Activated naive CD8-positive, alpha-beta T cell treated with anti-CD3 and anti-CD28 coated beads, Interleukin-2, amount 50 U/mL, for 24 hours (primary cell): ENCODE measurements at places on chromosomes 6 and 20.
A peak's percentile ranks its signal among the peaks of the same experiment; 100 is the strongest.

GRCh38 chr6:6886886-6887285 lies 220.9 kb upstream of the RREB1 start:
- no peak for DNase-seq

DNA sequence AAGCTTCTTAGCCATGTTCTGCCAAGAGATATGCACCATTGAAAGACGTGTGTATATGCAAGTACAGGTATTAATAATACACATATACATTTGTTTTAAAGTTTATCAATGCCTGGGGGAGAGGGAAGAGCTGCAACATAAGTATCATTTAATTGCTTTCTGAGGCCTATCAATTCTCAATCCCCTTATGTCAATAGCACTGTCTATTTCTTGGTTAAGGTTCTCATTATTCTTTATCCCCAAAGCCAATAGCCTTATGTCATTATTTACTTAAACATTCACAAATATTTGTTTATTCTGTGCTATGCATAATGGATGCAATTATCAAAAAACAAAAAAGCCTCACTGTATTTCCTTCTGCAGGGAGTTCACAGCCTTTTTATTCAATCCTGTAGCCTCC lies 350.3 kb upstream of the KCNQ5 start:
- DNase-seq = no peak

DNA sequence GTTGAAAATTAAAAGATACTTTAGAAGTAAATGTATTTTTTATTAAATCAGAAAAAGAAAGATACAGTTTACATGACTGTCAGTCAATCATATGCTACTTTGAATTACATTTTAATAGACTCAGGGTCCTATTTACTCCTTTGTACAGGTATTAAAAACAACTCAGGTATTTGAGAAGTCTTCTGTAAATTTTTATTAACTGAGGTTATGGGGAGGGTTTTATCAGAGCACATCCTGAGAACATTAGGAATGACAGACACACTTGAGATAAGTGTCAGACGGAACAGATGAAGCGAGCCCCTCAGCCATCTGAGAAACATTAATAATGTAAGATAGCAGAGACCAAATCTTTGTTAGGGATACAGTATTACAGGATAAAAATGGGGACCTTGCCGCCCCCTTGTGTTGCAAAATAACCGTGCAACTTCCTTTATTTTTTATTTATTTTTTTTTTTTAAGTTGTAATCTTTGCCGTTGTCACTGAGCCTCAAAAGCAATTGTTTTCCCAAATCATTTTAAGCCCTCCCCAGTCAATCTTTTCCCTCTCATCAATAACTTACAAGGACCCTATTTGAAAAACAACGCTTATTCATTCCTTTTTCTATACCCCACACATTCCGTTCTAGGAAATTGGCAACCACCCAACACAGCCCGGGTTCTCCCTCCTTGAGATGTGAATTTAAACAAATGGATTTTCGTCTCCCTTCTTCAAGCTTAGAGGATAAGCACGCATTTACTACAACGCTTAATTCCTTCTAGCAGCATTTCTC lies 126.7 kb downstream of the BCAS1 start:
- peak; percentile 34 for DNase-seq

DNA sequence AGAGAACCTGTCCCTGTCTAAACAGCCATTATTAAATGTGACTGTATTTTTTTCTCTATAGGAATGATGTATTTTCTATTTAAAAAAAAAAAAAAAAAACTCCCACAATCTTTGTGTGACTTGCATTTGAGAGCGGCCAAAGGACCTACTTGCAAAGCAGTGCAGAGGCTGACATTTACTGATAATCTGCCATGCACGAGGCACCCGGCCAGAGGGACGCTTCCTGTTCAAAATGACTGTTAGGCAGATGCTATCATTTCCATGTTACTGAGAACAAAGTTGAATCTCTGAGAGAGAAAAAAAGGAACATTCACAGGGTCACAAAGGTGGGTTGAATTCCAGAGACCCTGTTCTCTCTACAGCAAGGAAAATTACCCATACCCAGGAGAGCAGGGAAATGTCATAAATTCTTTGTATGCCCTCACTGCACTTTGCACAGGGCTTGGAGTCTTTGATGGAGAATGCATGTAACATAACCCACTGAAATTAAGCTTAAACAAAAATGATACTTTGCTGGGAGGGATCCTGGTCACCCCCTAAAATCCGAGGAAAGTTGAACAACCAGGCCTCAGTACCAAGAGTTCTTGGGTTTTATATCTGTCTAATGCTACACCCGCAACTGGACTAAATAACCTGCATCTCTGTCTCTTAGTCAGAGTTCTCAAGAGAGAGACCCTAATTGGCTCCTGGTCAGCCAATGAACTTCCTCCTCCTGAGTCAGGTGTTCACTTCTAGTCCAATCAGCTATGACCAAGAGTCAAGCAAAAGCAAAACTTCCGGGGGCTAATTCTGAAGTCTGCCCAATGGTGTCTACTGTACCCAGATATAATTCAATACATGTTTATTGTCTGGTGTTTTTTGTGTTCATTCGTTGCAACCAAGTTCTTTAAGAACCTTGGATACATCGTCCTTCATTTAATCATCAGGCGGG lies 61.2 kb downstream of the GCLC start:
- DNase-seq = no peak

DNA sequence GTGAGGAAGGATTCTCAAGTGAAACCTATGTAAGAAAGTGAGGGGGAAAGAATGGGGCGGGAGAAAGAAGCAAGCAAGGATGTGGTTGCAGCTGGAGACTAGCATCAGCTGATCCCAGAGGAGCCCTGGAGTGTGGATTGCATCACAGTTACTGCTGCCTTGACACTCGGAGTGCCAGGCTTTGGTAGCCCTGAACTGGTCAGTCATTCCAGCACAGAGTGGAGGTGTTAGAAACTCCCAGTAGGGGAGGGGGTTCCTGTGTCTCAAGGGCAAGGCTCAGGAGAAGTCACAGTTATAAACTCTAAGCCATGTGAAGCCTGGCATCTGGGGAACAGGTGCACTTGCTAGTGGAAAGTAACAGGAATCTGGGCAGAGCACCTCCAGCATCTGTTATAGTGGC lies 23.5 kb downstream of the SNAP25 start:
- DNase-seq = no peak

- DNase-seq = no peak
Measured at GRCh38 chr20:57647006-57647932, 27.0 kb upstream of the ZBP1 start.

DNA sequence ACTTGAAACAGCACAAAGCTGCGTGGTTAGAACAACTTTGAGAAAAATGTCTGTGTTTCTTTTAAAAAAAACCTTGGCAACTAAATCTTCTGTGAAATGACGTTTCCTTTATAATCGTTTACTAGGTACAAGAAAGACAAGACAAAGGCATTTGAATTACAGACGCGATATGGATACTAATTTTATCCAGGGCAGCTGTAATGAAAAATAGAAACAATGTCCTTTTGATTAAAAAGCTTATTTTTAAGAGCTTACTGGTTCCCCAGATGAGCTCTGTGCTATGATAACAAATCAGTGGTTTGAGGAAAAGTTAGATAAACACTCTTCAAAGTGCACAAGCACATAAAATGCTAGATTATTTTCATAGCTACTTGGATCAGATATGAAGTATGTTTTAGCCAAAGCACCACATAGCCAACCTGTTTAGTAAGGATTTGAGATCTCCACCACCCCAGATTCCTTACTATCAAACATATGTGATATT lies 1.6 kb upstream of the SYNCRIP start:
- no peak for DNase-seq

DNA sequence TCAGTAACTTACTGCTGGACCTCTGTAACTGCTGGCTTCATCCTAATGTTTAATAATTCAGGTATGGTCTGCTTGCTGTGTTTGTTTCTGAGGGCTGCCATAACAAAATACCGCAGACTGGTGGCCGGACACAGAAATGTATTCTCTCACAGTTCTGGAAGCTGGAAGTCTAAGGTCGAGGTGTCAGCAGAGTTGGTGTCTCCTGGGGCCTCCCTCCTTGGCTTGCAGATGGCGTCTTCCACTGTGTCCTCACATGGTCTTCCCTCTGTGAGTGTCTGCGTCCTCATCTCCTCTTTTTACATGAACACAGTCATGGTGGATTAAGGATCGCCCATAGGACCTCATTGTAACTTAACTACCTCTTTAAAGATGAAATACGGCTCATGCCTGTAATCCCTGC lies 389.7 kb upstream of the JARID2 start:
- DNase-seq = no peak

- no peak for DNase-seq
Measured at GRCh38 chr6:16157492-16157891, 28.6 kb downstream of the MYLIP start.
